ENCODE measurements at places on chromosomes 1 and 21. TPM values are rescaled to one million over a fixed set of nuclear protein-coding genes. Genes with fewer than 3 reads are reported as not detected.

F5 gene
- 8.4 TPM for total RNA-seq

SPRR2G gene
- total RNA-seq, result not detected

B3GALT2 gene
- total RNA-seq, result 11.6 TPM

KRTAP19-3 gene
- total RNA-seq, result not detected

IFI44 gene
- total RNA-seq, result 40.2 TPM

OPRD1 gene
- total RNA-seq, result 0.28 TPM

CCDC190 gene
- 0.20 TPM for total RNA-seq

MTARC1 gene
- total RNA-seq, result 19.4 TPM

SPRR3 gene
- total RNA-seq, result not detected

RORC gene
- not detected for total RNA-seq

C1orf174 gene
- total RNA-seq, result 18.5 TPM
